GM18507 (cell line): ENCODE measurements at places on chromosomes 3 and 15.

DNA sequence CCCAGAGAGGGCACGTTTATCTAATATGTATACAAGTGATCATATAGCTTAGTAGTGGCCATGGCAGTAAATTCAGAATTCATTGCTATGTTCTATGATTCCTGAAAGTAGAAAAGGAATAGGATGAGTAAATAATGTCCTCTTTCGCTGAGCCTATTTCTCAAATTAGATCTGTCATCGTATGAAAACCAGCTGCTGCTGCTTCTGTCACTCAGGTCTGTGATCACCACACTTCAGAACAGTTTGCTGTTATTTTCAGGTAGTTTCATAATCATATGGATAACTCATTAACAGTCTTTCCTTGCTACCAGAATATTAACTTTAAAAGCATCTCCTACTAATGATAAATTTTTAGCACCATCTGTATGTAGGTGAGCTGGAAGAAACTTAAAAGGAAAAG is 289.1 kb upstream of the AZI2 start:
- no peak for DNase-seq

DNA sequence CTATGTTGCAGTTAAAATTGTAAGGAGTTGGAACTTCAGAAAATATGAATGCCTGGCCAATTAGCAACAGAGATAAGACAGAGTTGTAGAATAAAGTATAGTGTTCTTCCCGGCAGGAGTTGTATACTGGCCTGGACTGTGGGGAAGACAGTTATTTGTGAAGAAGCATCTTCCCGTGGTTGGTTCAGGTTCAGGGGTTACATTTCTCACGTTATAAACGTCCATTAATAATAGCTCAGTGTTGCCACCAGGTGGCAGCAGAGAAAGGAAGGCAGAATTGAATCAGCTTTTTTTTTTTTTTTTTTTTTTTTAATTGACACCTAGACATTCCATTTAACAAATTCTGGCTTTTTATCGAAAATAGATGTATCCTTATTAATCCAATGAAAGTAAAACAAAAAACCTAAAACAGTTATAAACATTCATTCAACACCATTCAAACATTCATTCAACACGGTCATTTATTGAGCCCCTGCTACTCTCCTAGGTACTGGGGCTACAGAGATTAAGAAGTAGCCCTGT is 66.4 kb upstream of the NR2E3 start:
- DNase-seq: no peak

GRCh38 chr3:34229876-34230275 is 431.4 kb downstream of the PDCD6IP start:
- no peak for DNase-seq

DNA sequence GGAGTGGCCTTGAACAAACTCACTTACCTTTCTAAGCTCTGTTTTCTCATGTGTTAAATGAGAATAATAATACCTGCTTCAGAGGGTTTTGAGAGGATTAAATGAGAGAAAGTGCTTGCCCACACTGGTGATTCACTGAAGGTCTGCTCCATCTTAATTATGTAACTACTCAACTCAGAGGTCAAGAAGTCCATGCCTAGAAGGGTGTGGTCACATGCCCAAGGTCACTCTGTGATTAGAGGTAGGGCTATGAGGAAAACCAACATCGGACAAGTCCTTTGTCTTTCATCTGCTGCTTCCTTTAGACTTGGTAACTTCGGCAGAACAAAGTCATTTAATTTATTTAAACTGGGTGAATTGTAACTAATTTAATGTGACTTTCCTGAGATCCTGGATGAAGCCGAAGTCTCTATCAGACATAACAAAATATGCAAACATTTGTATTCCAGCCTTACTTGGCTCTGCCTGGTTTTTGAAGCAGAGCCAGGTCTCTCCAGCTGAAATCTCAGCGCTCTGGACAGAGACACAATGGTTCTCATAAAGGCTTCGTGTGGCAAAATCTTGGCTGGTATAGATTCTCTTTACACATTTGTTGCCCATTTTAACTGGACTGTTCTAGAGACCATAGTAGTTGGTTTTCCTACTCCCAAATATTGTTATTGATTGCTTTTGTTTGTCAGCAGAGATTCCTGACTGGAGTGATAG is 3.0 kb downstream of the CHRNA7 start:
- DNase-seq: no peak

DNA sequence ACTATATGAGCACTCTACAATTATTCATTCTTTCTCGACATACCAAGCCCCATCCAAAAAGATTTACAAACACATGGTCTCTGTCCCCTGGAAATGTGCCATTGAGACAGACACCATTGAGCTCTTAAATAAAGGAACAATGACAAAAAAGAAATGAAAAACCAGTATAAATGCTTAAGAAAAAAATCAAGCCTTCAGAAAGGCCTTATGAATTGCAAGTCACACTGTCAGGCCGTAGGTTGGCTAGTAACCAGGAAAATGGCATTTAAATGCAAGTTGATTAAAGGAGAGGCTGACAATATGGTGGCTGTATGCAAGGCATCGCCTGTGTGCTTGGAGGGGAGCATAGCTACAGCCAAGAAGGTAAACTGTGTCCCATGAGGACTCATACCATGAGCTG is 49.7 kb downstream of the SRGAP3 start:
- DNase-seq: no peak

- DNase-seq: no peak
Measured at GRCh38 chr3:27666272-27666671, 55.9 kb downstream of the EOMES start.

DNA sequence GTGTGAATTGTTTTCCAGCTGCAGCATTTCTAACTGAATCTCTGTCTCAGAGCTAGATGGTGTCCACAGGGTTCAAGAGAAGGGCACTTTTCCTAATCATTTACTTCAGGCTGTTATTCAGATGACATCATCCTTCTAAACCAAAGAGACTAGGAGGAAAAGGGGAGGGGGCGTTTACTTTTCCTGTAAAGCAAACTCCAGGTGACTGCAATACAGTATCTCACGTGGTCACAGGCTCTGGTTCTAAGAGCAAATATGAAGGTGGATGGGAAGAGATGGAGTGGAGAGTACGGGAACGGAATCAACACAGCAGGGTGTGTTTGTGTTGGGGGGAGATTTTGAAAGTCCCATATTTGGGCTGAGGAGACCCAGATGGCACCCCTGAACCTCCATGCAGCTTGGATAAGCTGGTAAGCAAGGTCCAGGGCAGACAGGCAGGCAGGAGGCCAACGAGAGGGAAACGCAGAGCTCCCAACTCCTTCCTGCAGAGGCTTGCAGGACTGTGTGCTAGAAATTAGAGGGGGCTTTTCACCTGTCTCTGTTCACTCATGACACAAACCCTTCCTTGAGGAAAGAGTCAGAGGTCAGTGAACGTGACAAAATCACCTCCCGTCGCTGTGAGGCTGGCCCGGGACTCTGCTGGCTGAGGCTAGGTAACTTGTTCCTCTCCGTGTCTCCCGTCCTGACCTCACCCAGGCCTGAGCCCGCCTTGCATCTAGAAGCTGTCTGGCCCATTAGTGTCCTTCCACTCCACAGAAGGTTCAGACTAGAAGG is 151.2 kb downstream of the OPA1 start:
- DNase-seq: no peak

GRCh38 chr3:168341192-168341815 is 245.6 kb upstream of the GOLIM4 start:
- DNase-seq: no peak

GRCh38 chr15:64630396-64631107 is 144.8 kb downstream of the RBPMS2 start:
- DNase-seq: no peak

DNA sequence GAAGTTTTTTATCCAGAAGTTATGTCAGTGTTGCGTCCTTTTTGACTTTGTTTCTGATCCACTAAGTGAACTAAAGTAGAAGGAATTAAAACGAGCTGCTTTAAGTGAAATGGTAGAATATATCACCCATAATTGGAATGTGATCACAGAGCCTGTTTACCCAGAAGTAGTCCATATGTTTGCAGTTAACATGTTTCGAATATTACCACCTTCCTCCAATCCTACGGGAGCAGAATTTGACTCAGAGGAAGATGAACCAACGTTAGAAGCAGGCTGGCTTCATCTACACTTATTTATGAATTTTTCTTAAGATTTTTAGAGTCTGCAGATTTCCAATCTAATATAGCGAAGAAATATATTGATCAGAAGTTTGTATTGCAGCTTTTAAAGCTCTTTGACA is 57.6 kb downstream of the DNAH1 start:
- DNase-seq: no peak

- DNase-seq: no peak
Measured at GRCh38 chr3:193816656-193817311, 223.8 kb downstream of the OPA1 start.

DNA sequence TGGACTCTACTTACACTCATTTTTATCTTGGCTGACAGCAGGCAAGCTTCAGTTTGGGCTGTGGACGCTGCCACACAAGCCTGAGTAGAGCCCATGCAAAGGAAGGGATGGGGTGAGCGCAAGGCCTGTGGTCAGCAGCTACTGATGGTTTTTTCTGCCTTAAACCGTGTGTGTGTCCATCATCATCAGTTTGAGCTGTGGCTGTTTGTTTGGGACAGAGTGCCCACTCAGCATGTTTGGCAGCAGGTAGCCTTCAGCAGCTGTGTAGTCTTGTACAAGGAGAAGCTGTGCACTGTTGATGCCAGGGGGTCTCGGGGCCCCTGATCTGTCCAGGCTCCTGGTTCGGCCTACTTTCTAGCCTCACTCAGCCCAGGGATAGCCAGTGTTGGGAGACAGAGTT is 3.5 kb downstream of the RBM15B start:
- no peak for DNase-seq

DNA sequence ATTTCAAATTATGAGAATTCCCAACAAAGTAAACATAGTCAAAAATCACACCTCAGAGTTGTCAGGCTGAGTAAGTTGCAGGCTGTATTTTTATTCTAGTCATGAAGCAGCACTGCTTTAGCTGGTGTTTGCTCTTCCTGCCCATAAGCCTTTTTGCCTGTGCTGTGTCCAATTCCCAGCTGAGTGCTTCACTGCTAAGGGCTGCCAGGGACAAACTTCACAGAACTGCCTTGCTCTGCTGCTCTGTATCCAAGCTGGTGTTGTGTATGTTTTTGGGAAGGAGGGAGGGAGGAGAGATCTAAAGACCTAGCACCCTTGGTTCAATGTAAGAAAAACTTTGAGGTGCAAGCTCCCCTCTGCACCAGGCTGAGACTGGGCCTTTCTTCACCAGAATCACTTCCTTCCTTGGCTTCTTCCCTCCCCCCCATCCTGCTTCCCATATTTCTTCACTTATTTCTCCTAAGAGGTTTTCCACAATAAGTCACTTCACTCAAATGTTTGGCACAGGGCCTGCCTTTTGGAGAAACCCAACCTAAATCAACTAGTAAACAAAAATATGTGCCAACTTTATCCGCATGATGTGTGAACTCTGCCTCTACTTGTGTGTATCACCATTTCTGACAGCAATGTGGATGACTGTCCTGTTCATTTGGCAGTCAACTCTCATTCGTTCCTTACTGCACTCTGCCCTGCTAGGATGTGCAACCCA is 156.1 kb downstream of the TBL1XR1 start:
- no peak for DNase-seq

GRCh38 chr3:175702956-175703355 is 843.8 kb downstream of the NAALADL2 start:
- DNase-seq: no peak

GRCh38 chr3:10457560-10457959 is 47.8 kb downstream of the ATP2B2 start:
- no peak for DNase-seq

DNA sequence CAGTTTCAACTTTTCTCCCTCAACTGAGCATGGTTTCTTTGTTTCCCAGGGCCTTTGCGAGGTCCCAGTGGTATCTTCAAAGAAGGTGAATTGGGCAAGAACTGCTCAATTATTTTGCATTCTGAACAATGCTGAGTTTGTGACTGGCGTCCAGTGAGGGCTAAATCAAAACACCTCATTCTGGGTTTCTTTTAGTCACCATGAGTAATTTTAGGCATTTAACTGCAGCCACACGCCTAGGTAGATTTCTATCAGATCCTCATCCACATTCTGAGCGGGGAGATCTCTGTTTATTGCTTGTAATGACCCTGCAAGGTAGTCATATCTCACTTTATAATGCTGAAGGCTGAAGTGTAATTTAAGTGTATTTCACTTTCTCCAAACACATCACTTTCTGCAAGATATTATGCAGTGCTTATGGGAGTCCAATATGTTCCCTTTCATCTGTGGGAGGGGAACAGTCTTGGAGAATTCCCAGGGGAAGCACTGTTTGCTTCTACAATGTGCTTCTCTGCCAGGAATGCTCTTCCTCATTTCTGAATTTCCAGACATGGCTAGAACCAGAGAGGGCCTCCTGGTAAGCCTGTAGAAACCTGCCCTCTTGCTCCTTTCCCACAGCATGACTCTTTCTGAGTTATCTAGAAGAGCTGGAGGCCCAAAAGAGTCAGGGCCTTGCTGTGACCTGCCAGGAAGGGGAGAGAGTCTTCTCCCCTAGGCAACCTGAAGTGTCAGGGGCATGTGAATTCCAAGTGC is 91.7 kb downstream of the FRMD4B start:
- DNase-seq: no peak

DNA sequence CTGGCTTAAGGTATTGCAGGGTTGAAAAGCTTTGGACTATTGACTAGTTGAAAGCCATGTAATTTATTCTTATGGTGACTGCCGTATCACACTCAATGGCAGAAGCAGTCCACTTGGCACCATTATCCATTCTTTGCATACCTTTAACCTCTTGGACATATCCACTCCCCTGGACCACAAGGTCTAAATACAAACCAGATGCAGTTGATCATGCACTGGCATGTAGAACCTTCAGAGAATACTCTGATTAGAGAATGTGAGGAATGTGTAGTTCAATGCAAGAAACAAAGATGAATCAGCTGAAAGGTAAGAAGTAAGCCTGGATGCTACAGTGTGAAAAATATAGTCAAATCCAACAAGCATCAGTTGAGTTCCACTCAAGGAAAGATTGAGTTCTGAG is 93.1 kb downstream of the FRMD5 start:
- no peak for DNase-seq

GRCh38 chr3:10758304-10759037 is 57.6 kb upstream of the SLC6A11 start:
- DNase-seq: peak; percentile 56

DNA sequence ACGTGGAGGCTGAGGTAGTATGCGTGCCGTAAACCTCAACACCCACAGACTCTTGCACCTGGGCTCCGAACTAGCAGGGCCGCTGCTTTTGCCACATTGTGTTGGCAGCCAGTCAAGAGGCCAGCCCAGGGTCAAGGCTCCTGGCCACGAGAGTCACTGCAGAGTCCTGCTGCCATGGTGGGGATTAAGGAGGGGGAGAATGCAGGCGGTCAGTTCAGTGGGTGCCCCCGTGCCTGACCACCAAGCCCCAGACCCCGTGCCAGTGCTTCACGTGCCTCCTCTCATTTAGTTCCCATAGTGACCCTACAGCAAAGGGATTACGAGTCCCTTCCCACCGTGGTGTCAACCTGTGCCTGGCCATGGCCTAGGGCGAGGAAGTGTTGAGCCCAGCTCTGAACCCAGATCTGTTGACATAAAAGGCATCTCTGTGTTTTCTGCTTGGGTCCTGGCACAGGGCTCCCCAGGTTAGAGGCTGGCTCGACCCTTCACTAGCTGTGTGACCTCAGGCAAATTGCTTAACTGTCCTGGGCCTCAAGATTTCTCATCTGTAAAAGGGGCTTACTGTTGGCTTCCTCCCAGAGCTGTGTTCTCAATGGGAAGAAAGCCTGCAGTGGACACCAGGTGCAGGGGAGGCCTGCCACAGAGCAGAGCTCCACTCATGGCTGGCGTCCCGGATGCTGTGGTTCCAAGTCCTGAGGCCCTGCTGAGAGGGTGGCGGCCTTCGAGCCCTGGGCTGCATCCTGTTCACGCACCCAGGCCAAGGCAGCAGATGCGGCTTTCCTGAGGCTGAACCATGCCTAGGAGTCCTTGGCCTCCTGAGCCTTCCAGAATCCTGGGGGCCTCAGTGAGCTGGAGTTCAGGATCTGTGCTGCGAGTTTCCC is 32.8 kb downstream of the FBLN2 start:
- no peak for DNase-seq

- DNase-seq: no peak
Measured at GRCh38 chr3:138941259-138941885, 5.6 kb downstream of the FOXL2 start.
